Bronchial smooth muscle cell (primary cell): ENCODE measurements at places on chromosomes 12 and 14. TPM values are rescaled to one million over a fixed set of nuclear protein-coding genes. Genes with fewer than 3 reads are reported as not detected.

Gene COCH
- 0.09 and 0.16 TPM in 2 replicates for total RNA-seq

Gene TGM1
- total RNA-seq = 0.16 and 0.86 TPM in 2 replicates

Gene KRT80
- total RNA-seq = under 0.01 TPM in 2 replicates

Gene VASH1
- total RNA-seq = 3.2 and 3.9 TPM in 2 replicates

Gene IAPP
- total RNA-seq = not detected in 2 replicates

Gene FAM216A
- total RNA-seq = 12.1 and 13.1 TPM in 2 replicates
